Epithelial cell of umbilical artery (primary cell): ENCODE measurements at places on chromosomes 3 and 15. TPM values are rescaled to one million over a fixed set of nuclear protein-coding genes. Genes with fewer than 3 reads are reported as not detected.

Gene C3orf22
- not detected in 2 replicates for total RNA-seq

Gene LRTM1
- not detected in 2 replicates for total RNA-seq

Gene FBXW12
- not detected in 2 replicates for total RNA-seq

Gene TRPC1
- total RNA-seq = 14.7 and 14.9 TPM in 2 replicates

Gene FETUB
- total RNA-seq = not detected in 2 replicates

Gene HDC
- total RNA-seq = not detected in 2 replicates

Gene EPHA6
- total RNA-seq = not detected in 2 replicates

Gene LMCD1
- total RNA-seq = 16.1 and 20.1 TPM in 2 replicates

Gene MAP1A
- total RNA-seq = 0.65 and 1.5 TPM in 2 replicates
